ENCODE measurements at places on chromosomes 1 and 21.

- DNase-seq: no peak
These were observed 23.3 kb downstream of the DUSP10 start for GRCh38 chr1:221718381-221719277.

DNA sequence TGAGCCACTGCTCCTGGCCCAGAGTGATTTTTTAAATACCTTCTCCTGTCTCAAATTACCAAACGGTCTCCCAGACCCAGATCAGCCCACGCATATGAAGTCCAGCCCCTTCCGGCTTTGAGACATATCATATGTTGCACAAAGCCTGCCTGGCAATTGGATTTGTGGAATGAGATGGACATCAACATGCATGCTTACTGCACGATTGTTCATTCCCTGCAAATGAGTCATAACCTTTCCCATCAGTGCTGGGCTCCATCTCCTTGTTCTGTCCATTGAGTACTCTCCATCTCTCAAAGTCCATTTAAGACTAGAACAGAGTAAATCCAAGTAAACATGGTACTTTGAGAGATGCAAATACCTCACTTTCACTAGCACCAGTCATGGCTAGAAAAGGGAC lies 612.2 kb upstream of the USP24 start:
- no peak for DNase-seq

DNA sequence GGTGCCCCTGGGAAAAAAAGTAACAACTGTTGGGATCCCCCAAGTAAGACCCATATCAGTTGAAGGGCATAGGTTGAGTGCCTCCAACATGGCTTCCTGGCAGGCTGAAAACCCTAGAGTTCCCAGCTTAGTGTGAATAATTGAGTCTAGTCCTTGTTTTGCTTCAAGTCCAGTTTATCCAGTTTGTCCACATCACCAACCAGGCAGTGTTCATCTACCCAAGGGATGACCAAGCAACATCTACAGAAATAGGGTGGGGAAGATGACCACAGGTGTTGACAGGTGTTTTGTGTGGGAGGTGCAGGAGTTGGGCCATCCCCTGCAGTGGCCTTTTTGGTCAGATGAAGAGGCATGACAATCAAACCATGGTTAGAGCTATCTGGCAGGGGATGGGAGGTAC lies 54.3 kb upstream of the ERO1B start:
- no peak for DNase-seq

- DNase-seq: no peak
These were observed 70.7 kb downstream of the CAPZB start for GRCh38 chr1:19414515-19415121.

GRCh38 chr1:78333502-78333901 lies 157.3 kb upstream of the PTGFR start:
- no peak for DNase-seq
